Forelimb muscle (tissue), 1 donor: ENCODE measurements at places on chromosomes 4 and X.

GRCh38 chrX:68146054-68146453 is 287.2 kb downstream of the OPHN1 start:
- DNase-seq = peak; percentile 5

DNA sequence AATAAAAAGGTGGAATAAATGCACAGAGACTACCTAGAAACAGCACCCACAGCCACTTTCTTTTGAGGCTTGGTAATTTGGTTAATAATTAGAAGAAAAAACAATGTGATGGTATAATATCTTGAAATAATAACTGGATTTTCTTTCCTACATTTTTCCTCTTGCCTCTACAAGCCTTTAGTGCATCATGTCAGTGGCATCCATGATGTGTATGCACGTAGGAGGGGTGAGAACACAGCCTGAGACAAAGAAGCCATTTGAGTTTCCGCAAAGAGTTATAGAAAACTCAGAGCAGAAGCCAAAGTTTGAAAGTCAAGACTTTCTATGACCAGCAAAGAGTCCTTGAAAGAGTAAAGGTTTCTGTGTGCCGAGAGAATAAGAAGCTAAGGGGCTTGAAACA is 461.3 kb downstream of the BCOR start:
- no peak for DNase-seq

DNA sequence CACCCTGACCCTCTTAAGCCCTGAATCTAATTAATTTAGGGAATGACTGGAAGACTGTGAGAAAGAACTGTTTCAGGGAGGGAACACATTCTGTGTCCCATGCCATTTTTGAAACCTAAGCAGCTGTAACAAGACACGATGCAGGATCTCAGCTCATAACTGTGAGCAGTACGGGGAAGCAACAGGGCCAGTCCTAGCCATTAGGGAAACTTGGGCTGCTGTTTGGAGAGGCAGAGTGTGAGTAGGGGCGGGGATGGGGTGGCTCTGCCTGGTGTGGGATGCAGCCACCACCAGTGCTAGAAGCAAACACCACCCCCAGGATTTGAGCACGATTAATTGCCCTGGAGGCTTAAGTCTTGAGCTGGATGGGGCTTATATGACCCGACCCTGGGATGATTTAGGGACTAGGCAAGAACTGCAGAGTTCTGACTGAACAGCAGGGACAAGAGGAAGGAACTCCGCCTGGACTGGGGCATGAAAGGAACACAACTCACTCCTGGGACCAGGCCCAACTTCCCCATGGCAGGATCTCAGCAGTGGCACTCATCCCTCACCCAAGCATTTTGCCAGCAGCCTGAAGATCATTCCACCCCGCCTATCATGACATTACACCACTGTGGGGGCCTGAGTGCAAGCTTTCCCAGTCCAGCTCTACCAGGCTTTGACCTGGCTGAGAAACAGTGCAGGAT is 43.1 kb downstream of the ATRX start:
- DNase-seq = no peak

DNA sequence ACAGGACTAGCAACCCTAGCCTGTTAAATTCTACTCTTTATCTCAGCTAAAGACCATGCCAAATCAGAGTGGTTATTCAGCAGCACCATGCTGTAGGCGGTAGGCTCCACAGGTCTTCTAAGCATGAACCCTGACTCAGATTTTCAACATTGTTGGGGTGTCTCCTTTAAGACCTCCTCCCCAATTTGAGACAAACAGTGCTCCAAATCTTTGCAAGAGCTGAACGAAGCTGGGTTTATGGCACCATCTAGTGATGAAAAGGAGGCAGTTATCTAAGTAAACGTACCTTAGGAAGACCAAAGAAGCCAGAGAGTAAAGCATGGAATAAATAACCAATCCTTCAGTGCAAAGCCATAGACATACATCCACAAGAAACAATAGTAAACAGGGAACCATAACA is 334.5 kb upstream of the SLC7A11 start:
- DNase-seq = no peak

DNA sequence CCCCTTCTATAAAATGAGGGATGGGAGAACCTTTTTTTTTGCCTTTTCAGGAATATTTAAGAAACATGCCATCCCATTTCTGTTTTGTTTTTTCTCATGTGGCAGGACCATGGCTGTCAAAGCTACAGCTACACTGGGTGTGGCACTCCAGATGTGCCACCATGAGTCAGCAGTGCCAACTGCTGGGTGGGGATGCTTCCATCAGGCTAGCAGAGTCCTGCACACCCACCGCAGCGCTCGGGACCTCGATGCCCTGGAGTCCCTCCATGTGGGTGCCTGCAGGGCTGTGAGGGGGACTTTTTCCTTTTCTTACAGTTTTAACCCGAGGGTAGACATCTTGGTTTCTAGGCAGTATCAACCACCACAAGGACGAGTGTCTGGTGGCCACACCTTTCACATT is 352.6 kb downstream of the NR3C2 start:
- no peak for DNase-seq

- no peak for DNase-seq
These were observed 405.3 kb upstream of the FAT1 start for GRCh38 chr4:187128976-187129375.
